ENCODE measurements at places on chromosomes 2 and 18.

DNA sequence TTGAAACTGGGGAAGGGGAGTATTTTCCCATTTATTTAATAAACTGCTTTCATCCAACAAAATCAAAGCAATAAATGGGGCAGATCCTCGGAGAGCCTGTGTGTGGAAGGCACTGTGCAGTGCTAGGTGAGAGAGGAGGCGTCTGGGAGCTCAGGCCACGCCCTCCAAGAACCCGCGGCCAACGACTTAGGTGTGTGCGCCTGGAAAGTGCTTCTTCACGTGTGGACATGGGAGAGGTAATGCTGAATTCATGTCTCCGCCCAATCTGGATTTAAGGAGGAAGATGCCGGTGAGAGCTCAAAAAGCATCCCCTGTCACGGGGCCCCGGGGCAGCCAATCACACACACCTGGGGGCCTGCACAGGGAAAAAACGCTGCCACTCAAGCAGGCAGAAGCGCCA lies 77.4 kb downstream of the HDAC4 start:
- DNase-seq = no peak

DNA sequence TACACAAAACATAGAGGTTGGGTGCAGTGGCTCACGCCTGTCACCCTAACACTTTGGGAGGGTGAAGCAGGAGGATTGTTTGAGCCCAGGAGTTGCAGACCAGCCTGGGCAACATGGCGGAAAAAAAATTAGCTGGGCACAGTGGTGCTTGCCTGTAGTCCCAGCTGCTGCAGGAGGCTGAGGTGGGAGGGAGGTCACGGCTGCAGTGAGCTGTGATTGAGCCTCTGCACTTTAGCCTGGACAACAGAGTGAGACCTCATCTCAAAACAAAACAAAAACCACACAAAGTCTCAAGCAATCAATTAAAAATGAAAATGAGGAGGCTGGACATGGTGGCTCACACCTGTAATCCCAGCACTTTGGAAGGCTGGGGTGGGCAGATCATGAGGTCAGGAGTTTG lies 4.9 kb downstream of the NOP58 start:
- DNase-seq = no peak

GRCh38 chr18:59822612-59823550 lies 76.9 kb upstream of the PMAIP1 start:
- DNase-seq = no peak

DNA sequence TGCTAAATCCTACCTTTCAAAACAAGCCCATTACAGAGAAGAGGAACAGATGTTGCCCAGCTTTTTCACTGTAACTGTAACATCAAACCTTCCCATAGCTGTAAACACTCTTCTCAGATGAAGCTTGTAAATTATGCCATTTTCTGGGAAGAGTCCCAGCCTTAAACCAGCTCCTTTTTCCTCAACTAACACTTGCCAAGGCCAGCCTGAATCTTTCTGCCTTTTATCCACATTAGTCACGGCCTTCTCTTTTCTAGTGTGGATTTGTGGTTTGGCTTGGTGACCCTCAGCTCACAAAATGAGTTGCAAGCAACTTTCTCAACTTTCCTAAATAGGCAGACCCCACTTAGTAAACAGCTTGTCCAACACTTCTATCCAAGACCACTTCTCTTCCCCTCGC lies 90.2 kb downstream of the CABLES1 start:
- no peak for DNase-seq

GRCh38 chr2:158463496-158464095 lies 6.8 kb downstream of the PKP4 start:
- no peak for DNase-seq

DNA sequence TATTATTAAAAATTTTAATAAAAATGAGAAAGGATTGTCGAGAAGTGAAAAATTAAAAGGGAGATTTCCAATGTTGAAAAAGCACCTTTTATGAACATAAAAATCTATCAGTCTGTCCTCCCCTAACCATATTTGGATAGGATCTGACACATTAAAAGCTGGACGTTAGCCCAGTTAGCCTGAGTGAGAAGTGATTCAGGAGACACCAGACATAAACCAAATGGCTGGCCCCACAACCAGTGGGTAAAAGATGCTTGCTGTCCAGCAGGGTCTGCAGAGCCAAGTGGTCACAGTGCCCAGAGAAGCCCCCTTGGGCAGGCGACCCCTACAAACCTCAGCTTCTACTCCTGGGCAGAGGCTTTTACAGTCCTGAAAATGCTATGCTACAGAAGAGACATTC lies 253.8 kb upstream of the LYPD1 start:
- no peak for DNase-seq

- DNase-seq = no peak
Measured at GRCh38 chr2:120683081-120683480, 52.6 kb upstream of the GLI2 start.

GRCh38 chr2:75162897-75163296 lies 36.4 kb downstream of the TACR1 start:
- DNase-seq = no peak

- DNase-seq = no peak
Measured at GRCh38 chr2:230827774-230828271, 36.9 kb upstream of the ITM2C start.

GRCh38 chr2:226640501-226640900 lies 159.1 kb downstream of the IRS1 start:
- no peak for DNase-seq

DNA sequence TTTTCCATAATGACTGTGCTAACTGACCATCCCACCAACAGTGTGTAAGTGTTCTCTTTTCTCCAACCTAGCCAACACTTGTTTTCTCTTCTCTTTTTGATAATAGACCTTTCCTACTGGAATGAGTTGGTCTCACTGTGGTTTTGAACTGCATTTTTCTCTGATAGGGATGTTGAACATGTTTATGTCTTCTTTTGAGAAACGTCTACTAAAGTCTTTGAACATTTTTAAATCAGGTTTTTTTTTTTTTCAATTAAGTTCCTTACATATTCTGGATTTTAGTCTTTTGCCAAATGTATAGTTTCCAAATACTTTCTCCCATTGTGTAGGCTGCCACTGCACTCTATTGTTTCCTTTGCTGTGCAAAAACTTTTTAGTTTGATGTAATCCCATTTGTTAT lies 405.5 kb upstream of the FIGN start:
- no peak for DNase-seq

- no peak for DNase-seq
Measured at GRCh38 chr2:68964282-68964681, 10.2 kb upstream of the GKN1 start.

- DNase-seq = no peak
Measured at GRCh38 chr2:237754182-237754581, 44.4 kb upstream of the RBM44 start.

GRCh38 chr18:56044239-56044638 lies 456.2 kb upstream of the TCF4 start:
- no peak for DNase-seq

GRCh38 chr2:3535794-3536681 lies 16.7 kb upstream of the ADI1 start:
- no peak for DNase-seq

- DNase-seq = no peak
Measured at GRCh38 chr2:10265329-10266132, 37.2 kb upstream of the HPCAL1 start.

DNA sequence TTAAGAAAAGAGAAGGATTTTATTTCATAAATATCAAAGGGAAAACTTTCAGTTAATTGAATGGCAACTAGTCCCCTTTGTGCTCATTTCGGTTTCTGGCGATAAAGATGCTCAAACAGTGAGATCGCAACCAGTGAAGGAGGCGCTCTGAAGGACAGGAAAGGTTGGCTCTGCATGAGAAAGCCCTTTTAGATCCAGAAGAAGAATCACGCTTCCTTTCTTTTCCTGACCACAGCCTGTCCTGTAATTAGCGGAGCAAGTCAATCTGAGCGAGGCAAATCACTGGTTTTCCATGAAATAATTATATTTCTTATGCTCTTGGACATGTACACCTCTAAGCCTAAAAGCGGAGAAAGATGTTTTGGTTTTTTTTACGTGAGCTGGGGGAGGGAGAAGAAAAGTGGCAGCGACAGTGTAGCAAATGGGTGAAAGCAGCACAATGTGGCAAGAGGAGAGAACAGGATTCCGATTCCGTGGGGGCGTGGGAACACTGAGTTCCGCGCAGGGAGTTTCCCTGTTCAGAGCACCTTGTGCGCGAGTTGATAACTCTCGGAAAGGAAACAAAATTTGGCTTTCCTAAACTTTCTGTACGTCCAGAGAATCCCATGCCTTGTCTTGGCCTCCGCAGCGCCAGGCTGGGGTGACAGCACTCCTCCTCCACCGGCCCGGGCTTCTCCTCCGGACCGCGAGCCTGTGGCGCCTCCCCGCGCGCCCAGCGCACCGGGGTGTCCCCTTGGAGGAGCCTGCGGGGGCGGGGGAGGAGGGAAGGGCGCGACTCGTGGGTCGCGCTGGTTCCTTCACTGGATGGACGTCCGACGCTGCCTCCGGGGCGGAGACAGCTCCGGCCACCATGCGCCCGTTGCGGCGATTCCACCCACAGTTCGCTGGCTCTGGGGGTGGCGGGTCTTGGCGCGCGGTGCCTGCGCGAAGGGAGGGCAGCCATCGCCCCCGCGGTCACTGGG lies 620 bp upstream of the SLC9A2 start:
- no peak for DNase-seq

DNA sequence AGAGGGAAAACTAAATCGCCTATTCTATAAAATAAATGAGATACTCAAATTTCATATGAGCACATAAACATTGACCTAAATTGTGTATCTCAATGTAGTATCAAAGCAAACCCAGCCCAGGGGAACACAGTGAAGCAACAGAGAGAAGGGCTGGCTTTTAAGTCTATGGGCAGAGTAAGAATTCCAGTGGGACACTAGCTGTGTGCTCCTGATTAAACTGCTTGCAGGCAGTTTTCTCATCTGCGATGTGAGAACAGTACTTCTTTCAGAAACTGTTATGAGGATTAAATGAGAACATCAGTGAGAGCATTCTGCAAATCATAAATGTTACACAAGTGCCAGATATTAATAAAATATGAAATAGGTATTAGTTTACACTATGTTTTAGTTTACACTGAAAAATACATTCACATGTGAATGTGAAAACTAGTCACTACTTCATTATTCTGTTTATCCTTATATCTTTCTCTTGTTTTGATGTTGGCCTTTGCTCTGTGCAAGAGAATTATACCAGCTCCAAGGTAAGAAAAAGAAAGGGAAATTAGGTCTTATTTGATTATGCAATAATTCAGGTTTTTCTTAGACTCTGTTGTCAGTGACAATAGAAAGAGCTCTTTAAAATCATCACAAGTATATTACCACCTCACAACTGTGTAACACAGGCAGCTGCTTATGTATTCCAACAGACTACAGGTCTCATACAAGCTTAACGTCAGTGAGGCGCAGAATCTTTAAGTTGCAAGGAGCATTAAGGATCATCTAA lies 47.5 kb downstream of the GAREM1 start:
- DNase-seq = no peak

DNA sequence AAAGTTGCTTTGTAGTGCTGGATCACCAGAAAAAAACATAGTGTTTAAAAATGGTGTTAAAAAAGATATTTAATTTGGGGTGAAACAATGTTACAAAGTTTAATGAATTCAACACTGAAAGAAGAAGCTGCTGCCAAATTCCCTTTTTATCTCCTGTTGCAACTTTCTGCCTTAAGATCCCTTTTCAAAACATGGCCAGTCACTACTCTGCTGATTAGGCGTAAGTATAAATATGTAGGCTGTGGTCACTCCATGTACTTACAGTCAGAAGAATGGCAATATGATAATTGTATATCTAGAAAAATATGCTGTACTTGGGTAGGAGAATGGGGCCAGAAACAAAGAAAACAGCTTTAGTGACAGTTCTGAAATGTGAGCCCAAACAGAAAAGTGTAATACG lies 123.5 kb upstream of the ZBTB14 start:
- DNase-seq = no peak

- DNase-seq = no peak
Measured at GRCh38 chr2:203809084-203809521, 58.5 kb upstream of the CTLA4 start.

- DNase-seq = no peak
Measured at GRCh38 chr2:205769879-205770278, 87.6 kb downstream of the NRP2 start.

DNA sequence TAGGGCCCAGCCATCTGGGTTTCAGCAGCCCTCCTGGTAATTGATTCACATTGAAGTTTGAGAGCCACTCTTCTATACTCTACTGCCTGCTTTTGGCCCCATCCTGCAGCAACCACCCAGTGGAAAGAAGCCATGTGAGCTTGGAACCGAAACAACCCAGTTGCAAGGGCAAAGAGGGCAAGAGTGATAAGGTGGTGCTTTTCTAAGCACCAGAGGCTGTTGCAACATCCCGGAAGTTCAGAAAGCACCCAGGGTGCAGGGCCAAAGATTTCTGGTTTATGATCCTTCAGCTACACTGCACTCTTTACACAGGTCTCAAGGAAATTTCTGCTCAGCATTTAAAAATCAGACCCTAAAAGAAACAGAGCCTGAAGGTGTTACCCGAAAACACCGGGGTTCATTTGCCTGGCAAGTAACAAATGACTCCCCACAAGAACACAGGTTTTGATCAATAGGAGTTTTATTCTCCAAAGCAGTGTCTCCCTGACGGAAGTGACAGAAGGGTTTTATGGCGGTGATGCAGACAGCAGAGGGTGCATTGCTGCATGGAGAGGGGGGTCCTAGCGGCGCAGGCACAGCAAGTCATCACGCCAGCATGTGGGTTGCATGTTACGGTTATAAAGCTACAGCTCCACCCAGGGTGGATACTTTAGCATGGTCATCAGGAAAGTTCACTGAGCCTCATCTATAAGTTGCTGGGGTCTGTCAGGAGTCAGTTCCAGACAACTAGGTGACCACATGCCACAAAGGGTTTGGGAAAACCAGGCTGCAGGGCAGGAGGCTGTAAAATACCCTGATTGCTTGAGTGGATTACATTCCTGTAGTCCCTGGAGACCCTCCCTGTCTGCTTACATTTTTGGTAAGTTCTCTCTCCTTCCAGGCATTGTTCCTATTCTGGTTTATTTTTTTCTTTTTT lies 28.8 kb upstream of the TMEM37 start:
- no peak for DNase-seq

DNA sequence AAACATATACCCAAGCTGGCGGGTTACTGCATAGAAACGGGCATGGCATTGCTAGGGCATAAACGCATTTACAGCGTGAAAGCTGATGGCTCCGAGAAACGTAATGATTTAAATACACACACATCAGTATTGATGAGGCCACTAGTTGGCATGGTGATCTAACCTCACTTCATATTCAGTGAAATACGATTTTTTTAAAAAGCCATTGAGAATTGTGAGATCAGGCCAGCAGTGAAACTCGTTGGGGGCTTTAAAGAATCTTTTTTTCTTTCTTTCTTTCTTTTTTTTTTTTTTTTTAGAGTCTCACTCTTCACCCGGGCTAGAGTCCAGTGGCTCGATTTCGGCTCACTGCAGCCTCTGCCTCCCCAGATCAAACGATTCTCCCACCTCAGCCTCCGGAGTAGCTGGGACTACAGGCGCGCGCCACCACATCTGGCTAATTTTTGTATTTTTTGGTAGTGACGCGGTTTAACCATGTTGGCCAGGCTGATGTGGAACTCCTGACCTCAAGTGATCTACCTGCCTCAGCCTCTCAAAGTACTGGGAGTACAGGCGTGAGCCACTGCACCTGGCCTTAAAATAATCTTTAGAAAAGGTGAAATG lies 2.4 kb upstream of the SMAD7 start:
- no peak for DNase-seq
